ENCODE measurements at places on chromosomes 13 and 19.

DNA sequence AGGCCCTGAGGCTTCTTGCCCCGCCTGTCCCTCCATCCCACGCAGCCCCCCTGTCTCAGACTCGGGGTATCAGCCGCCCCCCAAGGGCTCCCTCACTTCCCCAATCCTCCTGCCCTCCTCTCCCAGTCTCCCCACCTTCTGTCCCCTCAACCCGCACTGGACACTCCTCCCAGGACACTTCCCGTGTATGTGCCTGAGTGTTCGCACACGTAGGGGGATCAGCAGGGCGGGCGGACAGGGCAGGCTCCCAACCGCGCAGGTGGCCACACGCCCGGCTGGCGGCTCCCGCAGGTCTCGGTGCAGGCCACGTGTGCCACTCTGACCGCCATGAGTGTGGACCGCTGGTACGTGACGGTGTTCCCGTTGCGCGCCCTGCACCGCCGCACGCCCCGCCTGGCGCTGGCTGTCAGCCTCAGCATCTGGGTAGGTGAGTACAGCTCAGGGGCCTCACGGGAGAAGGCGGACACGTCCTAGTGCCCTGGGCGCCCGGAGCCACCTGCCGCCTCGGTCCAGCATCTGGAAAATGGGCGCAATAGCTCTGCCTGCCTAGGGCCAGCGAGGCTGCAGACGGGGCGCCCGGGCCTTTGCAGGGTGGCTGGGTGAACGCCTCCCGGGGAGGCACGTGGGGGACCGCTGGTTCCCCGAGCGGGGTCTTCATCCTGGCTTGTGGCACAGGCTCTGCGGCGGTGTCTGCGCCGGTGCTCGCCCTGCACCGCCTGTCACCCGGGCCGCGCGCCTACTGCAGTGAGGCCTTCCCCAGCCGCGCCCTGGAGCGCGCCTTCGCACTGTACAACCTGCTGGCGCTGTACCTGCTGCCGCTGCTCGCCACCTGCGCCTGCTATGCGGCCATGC is 2.3 kb downstream of the KISS1R start:
- no peak for DNase-seq

GRCh38 chr19:7605490-7606222 is 10.0 kb downstream of the CAMSAP3 start:
- peak; percentile 71 for DNase-seq

DNA sequence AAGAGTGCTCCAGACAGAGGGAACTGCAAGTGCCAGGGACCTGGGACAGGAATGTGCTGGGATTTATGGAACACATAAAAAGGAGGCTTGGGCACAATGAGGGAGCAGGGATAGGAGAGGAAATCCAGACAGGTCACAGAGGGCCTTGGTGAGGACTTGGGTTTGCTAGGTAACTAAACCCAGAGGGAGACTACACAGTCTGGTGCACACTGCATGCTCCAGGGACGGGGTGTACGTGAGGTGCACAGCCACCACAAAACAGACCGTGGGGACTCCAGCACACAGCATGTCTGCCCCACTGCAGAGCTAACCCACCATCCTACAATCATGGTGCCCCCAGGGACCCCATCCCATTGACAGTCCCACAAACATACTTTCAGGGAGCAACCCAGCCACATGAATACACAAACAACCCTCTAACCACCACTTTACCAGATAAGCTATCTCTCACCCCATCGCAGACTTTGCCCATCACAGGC is 5.5 kb upstream of the ZFP36 start:
- no peak for DNase-seq

- DNase-seq: no peak
Measured at GRCh38 chr13:49421391-49421790, 22.5 kb downstream of the CAB39L start.

- DNase-seq: no peak
Measured at GRCh38 chr13:88086577-88086976, 415.4 kb downstream of the SLITRK5 start.

- DNase-seq: no peak
Measured at GRCh38 chr19:4350726-4351125, 7.4 kb downstream of the MPND start.

- no peak for DNase-seq
Measured at GRCh38 chr13:91031508-91031907, 316.0 kb upstream of the MIR17HG start.

DNA sequence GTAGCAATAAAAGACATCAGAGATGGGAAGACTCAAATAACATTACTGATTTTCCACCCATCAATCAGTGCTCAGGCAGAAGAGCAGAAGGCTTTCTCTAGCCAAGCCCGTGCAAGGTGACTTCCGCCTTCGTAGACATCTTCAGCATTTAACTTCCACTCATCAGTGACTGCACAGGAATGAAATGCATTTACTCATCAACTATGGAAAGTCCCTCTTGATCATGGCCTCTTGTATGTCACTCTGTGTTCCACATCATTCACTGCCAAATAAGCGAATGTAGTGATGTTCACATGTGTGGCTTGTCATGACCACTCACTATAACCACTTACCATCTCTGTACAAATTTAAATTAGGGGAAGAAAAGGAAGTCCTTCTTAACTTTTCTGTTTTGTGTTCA is 49.4 kb downstream of the SACS start:
- DNase-seq: no peak

- no peak for DNase-seq
Measured at GRCh38 chr19:55504252-55504603, 16.0 kb downstream of the SSC5D start.

- no peak for DNase-seq
Measured at GRCh38 chr19:56159009-56159559, 16.7 kb upstream of the GALP start.

DNA sequence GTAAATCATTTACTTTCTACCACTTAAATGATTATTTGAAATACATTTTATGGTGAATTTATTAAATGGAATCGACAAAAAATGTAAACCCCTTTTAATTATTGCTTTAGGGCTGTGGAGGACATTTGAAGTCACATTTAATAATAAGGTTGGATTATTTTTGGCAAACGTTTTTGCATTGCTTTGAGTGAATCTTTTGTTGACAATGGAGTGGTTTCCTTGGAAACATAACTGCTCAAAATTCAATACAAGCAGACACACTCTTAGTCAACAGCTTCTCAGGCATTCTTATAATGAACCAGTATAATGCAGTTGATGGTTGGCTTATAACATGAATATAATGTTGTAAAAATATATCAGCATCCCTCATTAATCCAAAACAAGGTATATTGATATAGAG is 104.7 kb downstream of the DCLK1 start:
- DNase-seq: no peak

GRCh38 chr13:94270556-94270955 is 208.9 kb downstream of the DCT start:
- DNase-seq: no peak

- no peak for DNase-seq
Measured at GRCh38 chr19:4971424-4971793, 2.5 kb downstream of the KDM4B start.

GRCh38 chr19:36987091-36987490 is 71.0 kb downstream of the ZNF568 start:
- no peak for DNase-seq

GRCh38 chr13:74687442-74688182 is 553.4 kb upstream of the KLF12 start:
- DNase-seq: no peak

DNA sequence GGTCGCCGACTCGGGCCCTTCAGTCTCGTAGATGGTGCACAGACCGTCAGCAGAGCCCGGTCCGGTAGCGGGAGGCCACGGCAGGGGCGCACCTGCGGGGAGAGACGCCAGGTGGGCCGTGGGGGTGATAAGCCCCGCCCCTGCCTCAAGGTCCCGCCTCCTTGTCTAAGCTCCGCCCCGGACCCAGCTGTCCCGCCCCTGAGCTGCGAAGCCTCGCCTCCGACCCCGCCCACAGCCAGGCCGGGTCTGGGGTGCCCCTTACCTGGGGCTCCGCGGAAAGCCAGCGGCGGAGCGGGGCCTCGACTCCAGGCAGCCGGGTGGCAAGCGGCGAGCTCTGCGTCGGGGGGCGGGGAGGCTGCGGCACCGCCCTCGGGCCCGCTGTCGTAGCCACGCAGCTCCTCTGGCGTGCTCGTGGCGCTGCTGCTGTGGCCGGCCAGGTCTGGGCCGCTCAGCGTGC is 4.7 kb downstream of the PRR36 start:
- no peak for DNase-seq

DNA sequence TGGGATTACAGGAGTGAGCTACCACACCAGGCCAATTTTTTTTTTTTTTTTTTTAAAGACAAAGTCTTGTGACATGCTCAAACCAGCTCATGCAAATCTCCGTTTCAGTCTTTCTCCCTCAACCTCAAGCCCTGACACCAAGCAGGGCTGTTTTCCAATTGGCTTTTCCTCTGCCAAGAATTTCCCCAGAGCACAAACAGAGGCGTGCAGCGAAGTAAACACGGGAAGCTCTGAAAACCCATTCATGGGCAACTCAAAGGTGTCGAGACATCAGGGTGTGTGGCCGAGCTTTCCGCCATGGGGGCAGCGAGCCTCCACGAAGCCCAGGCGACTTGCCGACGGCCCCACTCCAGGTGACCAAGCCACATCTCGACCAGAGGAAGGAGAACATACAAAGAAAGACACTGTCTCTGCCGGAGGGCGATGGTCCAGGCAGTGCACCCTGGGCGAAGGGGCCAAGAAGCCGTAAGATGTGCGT is 70.0 kb downstream of the INSR start:
- DNase-seq: no peak

DNA sequence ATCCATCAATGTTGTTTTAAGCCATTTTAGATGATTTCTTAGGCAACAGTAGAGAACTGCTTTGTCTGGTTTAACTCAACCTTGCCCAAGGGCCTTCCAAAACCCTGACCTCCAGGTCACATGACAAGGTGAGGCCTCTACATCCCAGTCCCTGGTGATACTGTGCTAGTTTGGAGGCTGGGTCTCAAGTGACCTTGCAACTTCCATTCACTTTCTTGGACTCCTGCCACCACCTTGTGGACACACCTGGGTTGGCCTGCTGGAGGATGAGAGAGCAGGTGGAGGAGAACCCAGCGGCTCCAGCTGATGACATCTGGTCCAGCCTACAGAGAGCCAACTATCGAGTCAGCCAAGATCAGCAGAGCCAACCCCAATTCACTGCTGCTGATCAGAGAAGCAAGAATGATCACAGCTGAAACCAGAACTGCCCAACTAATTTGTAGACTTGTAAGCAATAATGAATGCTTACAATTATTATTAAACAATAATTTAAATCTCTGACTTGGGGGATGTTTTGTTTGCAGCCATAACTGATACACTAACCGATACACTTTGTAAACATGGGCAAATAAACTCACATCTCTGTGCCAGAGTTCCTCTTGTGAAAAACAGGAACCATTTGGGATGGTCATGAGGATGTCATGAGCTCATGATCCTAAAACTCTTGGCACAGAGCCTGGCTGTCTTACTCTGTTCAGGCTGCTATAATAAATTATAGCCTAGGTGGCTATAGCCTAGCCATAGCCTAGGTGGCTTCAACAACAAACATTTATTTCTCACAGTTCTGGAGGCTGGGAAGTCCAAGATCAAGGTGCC is 11.5 kb downstream of the FAM187B start:
- no peak for DNase-seq

DNA sequence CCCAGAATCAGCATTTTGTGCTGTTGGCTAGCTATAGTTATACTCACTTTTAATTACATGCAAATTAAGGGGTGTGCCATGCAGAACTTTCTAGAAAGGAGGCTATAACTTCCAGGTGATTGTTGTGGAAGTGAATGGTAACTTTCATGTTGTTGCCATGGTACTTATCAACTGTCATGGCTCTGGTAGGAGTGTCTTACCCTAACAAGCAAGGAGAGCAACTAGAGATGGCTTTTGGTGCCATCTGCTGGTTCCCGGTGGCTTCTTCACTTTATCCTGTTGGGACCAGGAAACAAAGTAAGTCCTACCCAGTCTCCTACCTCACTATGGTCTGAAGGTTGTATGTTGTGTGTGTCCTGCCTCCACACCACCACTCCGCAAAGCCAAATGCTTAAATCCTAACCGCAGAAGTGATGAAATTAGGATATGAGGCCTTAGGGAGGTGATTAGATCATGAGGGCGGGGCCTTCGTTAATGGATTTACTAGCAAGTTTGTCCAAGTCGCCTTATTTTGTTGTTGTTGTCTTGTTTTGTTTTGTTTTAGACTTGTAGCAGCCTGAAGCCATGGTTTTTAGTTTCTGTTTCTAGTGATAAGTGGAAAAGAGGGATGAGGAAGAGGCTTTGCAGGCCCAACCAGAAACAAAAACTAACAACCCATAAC is 22.6 kb downstream of the FBXL12 start:
- DNase-seq: peak; percentile 42

DNA sequence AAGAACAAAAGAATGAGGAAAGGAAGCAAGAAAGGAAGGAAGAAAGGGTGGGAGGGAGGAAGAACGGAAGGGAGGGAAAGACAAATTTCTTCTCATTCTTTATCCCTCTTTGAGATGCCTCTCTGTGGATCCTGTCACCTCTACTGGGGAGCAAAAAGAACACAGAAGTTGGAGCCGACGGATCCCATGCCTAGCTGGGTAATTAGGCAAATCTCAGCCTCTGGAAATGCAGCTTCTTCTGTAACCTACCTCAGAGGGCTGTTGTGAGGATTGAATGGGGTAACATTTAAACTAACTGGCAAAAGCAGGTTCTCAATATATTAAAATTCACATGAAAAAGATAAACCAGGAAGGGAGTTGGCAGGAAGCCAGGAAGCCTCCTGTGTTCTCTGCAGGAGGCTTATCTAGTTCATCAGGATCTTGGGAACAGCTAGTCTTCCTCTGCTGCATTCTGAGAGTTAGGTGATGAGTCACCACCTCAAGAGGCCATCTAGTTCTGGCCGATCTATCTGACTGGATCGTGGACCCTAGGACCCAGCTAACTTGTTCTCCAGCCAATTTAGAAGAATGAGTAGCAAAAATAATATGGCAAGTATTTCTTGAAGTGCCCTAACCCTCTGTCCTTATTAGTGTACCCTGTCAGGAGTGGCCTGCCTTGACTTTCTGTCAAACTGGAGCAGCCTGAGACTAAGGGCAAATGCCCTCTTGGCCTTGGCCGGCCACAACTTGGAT is 15.2 kb upstream of the CPB2 start:
- DNase-seq: no peak

GRCh38 chr13:32941368-32941767 is 74.9 kb upstream of the KL start:
- DNase-seq: no peak

GRCh38 chr13:72180253-72180952 is 313.4 kb upstream of the DACH1 start:
- DNase-seq: no peak

DNA sequence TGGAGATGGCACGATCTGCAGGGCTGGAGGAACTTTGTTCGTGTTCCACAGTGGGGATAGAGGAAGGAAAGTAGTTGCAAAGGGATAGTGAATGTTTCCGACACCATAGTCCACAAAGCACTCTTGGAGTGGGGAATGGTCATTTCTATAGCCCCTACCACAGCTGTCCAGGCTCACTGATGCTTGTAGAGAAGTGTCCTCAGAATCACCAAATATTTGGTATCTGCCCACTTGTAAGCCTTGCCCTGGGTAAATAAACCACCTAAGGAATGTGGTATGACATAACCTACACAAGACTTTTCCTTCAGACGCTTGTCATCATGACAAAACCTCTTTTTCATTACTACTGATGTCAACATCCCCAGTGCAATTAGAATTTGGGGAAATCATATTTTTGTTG is 686.5 kb upstream of the ARGLU1 start:
- no peak for DNase-seq

- DNase-seq: no peak
Measured at GRCh38 chr19:4108767-4109625, 14.9 kb downstream of the MAP2K2 start.

Measured in NCI-H1048 (cell line).